Kidney (tissue), 22 donors: ENCODE measurements at places on chromosomes 1 and 21. TPM values are rescaled to one million over a fixed set of nuclear protein-coding genes. Genes with fewer than 3 reads are reported as not detected.

BTBD19 gene
- polyA plus RNA-seq, result 3.2 TPM

FAF1 gene
- 50.1 TPM for polyA plus RNA-seq

NME7 gene
- polyA plus RNA-seq, result 13.7 TPM

DNA sequence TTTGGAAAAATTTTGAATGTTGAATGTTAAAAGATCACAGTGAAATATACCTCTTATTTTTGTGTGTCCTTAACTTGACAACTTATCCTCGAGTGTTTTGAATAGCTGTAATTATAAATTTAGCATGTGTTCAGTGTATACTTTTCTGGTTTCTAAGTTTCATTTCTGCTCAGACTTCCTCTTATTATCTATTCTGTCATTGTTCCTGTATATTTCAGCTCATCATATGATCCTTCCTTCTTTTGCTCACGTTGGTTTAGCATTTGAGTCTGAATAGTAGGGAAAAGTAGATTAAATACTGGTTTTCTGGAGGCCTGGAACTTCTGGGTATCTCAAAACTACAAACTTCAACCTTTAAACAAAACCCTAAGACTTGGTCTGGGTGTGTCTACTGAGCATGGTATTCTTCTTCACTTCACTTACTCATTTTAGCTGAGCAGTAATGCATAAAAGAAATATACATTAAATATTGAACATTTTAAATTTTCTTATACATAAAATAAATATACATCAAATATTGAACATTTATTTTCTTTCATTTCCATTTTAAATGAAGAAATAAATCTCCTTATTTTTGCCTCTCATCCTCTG is 3.3 kb upstream of the ATP6V1G3 start:
- no peak for DNase-seq

DNA sequence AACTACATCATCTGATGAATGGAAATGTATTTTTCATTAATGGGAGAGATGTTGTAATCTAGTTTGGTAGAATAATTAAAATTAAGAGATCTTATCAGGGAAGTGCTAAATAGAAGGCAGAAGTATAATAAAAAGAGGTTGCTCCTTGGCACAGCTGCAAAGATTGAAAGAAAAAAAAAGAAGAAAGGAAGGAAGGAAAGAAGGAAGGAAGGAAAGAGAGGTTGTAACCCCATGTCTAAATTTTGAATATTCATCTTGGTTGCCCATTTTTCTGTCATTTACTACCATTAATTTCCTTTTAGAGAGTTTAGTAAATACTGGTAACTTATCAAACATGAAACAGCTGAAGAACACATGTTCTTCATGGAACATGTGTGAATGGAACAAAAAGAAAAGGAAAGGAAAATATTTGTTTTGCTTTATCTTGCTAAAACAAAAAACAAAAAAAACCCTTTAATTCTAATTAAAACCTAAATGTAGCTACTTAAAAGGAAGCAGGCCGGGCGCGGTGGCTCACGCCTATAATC is 10.5 kb upstream of the MDM4 start:
- no peak for DNase-seq

- peak; percentile 83 for DNase-seq
Measured at GRCh38 chr1:942864-943533, 16.1 kb downstream of the NOC2L start.

GRCh38 chr1:151988405-151988923 is 5.2 kb downstream of the S100A10 start:
- DNase-seq, result no peak

GRCh38 chr1:207393610-207394009 is 60.5 kb upstream of the CR2 start:
- DNase-seq, result peak; percentile 20

DNA sequence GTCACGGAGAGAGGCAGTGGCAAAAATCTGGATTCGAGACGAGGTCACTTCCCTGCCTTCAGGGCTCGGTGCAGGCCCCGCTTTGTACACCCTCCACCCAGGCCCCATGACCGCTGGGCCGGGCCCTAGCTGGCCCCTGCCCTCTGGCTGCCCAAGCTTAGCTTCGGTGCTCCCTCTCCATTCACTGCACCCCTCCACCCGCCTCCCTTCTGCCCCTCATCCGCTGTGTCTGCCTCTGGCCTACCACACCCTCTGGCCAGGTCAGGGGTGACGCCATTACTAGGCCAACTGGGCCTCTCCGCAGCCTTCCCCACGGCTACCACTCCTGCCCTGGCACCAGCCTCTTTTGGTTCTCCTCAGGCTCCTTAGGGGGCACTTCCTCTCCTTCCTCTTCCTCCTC is 528 bp upstream of the CD164L2 start:
- DNase-seq, result no peak

DNA sequence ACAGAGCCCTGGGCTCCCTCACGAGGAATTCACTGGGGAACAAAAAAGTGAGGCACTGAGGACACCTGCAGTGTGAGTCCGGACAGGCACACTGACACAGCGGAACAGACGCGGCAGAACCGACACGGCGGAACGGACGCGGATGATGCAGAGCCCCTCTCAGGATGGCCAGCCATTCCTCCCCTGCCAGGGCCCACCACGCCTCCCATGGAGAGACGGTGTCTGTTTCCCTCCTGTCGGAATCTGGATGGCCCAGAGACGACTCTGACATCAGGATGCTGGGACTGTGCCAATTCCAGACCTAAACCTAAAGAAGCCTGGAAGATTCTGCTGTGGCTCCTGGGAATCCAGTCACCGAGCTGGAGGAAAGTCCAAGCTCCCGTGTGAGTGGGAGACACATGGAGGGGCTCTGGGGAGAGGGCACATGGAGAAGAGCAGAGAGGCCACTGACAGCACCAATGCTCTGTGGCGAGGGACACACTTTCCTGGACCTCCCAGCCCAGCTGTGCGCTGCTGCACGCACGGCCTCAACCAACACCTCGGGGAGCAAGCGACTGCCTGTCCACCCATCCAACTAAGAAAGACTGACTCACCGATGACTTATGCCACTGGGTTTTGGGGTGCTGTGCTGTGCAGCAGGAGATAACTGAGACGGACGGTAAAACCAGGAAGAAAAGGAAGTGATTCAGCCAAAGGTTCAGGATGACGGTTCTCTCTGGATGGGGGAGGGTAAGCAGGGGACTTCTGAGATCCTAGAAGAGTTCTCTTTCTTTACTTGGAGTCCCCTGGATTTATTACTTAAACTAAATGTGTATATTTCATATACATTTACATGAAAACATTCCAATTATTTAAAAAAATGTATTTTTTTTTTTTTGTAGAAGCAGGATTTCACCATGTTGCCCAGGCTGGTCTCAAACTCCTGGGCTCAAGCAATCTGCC is 23.3 kb downstream of the ZBTB17 start:
- DNase-seq, result peak; percentile 31

DNA sequence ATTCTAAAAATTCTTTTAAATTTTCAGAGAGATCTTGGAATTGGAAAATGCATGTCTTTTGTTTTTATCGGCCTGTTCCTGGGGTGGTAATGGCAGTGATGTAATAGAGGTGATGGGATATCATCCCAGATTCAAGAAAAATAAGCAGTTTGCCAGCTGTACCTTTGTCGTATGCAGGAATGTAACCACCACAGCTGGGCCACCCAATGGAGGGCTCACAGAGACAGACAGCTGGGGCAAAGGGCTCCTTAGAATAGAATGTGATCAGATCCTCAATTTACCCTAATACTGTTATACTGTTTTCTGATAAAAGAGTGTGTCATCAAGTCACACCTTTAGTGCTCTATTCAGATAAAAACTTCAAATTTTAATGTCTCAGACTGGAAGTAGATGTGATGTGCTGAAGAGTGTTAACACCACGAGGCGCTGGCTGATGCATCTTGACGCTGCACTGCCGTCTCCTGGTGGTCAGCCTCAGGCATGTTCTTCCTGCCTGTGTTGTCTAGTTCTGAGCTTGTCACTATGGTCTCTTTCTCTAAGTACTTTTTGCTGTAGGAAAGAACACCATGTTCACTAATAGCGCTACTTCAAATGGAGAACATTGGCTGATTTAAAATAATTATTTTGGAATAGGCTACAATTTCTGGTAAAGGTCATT is 78.8 kb downstream of the C1orf21 start:
- DNase-seq, result no peak
